ENCODE measurements at places on chromosomes 12 and 14. TPM values are rescaled to one million over a fixed set of nuclear protein-coding genes. Genes with fewer than 3 reads are reported as not detected.
A peak's percentile ranks its signal among the peaks of the same experiment; 100 is the strongest.

GRCh38 chr14:28746247-28746646 is 20.3 kb upstream of the FOXG1 start:
- no peak for DNase-seq

Gene HNF1A
- polyA plus RNA-seq = not detected

Gene HOXC6
- polyA plus RNA-seq = not detected

DNA sequence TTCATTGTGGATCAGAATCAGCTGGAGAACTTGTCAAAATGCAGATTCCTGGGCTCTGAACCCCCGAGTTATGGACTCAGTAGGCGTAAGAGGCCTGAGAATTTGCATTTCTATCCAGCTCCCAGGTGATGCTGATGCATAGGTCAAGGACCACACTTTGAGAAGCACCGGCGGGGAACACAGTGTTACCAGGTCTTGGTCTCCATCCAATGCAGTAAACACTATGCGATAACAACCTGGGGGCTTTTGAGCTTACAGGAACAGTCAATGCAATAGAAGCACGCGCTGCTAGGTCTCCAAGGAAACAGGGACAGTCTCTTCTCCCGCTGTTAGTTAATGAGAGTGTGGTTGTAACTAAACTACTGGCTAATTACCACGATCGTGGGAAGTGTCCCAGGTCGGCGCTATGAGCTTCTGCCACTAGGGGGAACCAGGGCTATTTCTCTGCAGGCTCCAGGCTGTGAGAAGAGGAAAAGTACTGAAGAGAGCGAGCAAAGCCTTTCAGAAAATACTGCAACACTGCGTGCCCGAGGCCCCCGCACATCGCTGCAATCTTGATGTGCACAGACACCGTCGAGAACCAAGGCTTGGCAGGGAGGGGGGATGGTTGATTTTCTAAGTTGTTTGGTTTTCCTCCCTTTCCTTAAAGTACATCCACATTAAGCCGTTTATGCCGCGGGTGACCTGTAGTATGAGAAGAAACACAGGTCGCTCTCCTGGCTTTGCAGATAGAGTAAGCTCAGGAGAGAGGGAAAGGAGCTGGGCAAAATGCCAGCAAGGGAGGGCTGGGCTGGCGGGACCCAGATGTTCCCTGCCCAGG is 52.0 kb upstream of the KCNA1 start:
- peak; percentile 50 for DNase-seq

DNA sequence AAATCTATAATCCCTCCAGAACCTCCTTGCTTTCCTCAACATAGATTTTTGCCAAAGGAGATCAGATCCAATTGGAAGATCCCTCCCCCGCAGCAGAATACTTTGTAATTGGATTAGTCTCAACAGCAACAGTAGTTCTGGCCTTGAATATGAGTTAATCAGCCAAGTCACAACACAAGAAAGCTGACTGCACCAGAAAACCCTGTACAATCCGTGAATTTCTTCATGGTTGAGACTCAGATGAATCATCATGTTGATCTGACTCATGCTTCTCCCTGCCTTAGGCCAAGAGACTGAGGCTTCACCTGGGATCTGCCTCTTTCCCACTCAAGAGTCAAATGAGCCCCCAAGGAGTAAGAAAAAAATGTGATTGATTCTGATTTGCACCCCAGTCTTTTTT is 3.0 kb upstream of the METTL17 start:
- no peak for DNase-seq

DNA sequence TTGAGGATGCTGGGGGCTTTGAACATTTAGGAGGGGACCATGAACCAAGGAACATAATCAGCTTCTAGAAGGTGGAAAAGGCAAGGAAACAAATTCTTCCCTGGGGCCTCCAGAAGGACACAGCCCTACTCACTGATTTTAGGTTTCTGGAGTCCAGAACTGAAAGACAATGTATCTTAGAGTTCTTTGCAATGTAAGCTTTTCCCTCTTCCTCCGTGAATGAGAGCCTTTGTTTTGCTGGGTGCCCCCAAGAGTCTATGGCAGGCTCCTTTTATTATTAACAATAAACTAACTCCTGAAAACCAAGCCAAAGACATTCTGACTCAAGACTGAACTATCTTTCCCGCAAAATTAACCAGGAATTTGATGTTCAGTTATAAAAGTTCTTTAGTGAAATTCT is 204.1 kb downstream of the STXBP6 start:
- DNase-seq = no peak

DNA sequence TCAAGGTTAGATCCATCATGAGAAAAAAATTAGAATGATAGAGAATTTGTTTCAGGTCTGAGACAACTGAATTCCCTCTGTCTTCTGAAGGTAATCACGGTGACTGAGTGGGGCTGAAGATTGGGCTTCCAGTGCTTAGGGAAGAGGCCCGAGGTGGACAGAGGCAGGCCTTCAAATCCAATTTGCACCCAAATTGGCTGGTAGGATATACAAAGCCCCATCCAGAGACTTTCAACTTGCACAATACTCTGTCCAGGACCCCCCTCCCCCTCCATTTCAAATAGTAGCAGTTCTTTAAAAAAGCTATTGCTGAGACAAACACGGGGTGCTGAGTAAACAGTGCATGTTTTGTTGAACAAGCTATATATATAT is 3.6 kb upstream of the FOXG1 start:
- DNase-seq = no peak

Gene CIDEB
- polyA plus RNA-seq = 0.09 TPM

Gene SLC25A47
- polyA plus RNA-seq = not detected

Gene MSRB3
- polyA plus RNA-seq = 0.46 TPM

DNA sequence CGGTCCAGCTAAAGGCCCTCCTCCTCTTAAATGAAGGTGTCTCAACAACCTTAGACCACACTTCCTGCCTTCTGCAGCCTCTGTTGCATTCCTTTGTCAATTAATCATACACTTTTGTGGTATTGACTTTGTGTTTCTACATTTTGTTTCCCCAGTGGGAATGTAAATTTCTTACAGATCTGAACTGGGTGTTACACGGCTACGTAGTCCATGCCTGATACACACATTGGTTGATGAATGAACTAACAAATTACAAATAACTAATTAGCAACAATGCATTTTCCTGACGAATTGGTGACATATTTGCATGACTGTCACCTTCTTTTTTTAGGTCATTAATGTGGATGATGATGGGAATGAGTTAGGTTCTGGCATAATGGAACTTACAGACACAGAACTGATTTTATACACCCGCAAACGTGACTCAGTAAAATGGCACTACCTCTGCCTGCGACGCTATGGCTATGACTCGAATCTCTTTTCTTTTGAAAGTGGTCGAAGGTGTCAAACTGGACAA is 15.2 kb upstream of the CCT2 start:
- no peak for DNase-seq

Gene LYSET
- polyA plus RNA-seq = 26.2 TPM

Gene SLC10A1
- not detected for polyA plus RNA-seq

Gene CLEC4D
- 0.03 TPM for polyA plus RNA-seq
